Activated CD8-positive, alpha-beta T cell treated with anti-CD3 and anti-CD28 coated beads, Interleukin-2, amount 10 ng/mL, durations not matched to agents 7 days and 5 days (primary cell): ENCODE measurements at places on chromosomes 11 and 22. TPM values are rescaled to one million over a fixed set of nuclear protein-coding genes. Genes with fewer than 3 reads are reported as not detected.

Gene KRTAP5-1
- total RNA-seq: not detected

DNA sequence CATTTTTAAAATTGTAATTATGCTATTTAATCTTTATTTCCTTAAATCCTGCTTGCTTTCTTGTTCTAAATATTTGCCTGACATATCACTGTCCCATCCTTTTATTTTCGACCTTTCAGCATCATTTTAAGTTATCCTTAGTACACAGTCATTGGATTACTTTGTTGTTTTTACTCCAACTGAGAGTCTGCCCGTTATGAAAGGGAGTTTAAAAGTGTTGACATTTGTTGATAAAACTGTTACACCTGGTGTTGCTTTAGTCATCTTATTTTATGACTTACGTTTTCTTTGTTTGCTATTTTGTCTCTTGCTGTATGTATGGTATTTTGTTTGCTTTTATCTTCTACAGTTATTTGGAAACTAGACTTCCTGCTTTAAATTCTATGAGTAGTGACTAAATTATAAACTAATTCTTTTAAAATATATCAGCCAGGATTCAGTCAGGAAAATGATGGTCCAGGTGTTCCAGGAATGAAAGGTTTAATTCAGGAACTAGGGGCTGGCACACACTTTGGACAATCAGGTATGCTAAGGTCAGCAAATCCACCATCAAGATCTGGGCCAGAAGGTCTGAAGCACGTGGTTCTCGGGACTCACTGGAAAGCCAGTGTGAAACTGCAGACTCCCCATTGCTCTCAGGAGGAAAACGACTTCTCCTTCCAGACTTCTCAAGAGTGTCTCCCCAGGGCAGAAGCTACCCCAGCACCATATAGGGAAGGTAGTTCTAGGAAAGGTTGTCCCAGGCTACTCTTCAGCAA lies 86.0 kb downstream of the RASSF10 start:
- H3K36me3 ChIP-seq: no peaks in the 10 kb centered on the region
- H3K27ac ChIP-seq: no peak overlapping the region
- H3K4me3 ChIP-seq: no peak overlapping the region
- DNase-seq: no peak
- H3K4me1 ChIP-seq: no peaks in the 10 kb centered on the region

DNA sequence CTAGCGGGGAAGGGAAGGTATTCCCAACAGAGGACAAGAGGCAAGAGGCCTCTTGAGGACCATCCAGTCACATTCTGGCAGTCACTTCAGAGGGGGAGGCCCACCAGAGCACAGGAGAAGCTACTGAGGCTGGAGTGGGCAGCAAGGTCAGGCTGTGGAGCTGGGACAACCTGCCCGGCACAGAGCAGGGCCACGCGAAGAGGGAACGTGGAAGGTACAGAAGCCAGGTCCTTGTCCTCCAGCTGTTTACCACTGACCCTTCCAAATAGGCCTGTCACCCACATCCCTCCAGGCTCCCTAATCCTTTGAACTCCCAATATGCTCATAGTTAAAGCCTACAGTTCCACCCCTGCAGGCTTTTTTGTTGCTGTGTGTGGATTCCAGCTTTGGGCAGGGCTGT lies 76.9 kb downstream of the IGLL1 start:
- no peaks in the 10 kb centered on the region for H3K36me3 ChIP-seq
- H3K27ac ChIP-seq: no peak overlapping the region
- no peak overlapping the region for H3K4me3 ChIP-seq
- peaks cover 12% of the 10 kb centered on the region for H3K4me1 ChIP-seq
- H3K27me3 ChIP-seq: peaks cover 3% of the 10 kb centered on the region

GRCh38 chr22:49532869-49533802 lies 294.5 kb downstream of the BRD1 start:
- no peaks in the 10 kb centered on the region for H3K4me1 ChIP-seq
- no peak overlapping the region for H3K27ac ChIP-seq
- no peak for DNase-seq
- no peaks in the 10 kb centered on the region for H3K27me3 ChIP-seq

DNA sequence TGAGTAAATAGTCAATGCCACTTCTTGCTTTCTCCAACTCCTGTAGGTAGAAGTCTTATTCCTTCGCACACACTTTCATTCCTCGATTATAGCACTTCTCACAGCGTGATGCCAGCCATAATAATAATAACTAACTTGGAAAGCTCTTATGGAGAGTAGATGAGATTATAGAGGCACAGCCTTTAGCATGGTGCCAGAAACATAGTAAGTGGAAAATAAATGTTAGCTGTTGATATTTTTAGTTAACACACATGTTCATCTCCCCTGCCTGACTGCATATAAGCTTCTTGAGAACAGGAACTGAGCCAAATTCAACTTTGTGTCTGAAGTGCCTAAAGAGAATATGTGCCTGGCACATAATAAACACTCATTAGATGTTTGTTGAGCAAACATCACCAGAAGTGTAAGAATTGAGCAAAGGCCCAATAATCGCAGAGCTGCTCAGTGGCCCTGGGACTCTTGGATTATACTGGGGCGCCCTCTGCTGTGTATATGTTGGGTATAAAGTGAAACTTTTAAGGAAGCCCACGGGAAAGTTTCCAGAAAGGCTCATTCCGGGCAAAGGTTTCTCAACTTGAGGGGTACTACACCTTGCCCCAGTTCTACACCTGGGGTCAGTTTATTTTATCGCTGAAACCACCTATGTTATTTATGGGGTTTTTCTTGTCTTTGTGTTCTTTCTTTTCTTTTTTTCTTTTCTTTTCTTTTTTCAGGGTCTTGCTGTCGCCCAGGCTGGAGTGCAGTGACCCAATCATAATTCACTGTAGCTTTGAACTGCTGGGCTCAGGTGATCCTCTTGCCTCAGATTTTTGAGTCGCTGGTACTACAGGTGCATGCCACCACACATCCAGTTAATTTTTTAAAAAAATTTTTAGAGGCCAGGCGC lies 22.3 kb downstream of the SLN start:
- H3K27me3 ChIP-seq: peaks cover 14% of the 10 kb centered on the region
- DNase-seq: peak; percentile 71
- H3K36me3 ChIP-seq: no peaks in the 10 kb centered on the region
